Stimulated activated CD4-positive, alpha-beta T cell treated with anti-CD3 and anti-CD28 coated beads, Interleukin-12 subunit alpha, Interleukin-12 subunit beta, amount 100 ng/mL, for 24 hours (primary cell): ENCODE measurements at places on chromosomes 1 and 21.

GRCh38 chr1:185373813-185374529, 56.9 kb upstream of the IVNS1ABP start:
- DNase-seq, result no peak

- no peak for DNase-seq
Observed at GRCh38 chr1:232384171-232384883, 245.6 kb downstream of the SIPA1L2 start.

GRCh38 chr1:173865468-173866164, 2.2 kb downstream of the GAS5 start:
- no peak for DNase-seq

GRCh38 chr1:84653130-84653677, 37.1 kb downstream of the SSX2IP start:
- no peak for DNase-seq

GRCh38 chr1:114238053-114238452, 84.4 kb upstream of the SYT6 start:
- no peak for DNase-seq

GRCh38 chr1:80825067-80825466, 975.7 kb upstream of the ADGRL2 start:
- no peak for DNase-seq

DNA sequence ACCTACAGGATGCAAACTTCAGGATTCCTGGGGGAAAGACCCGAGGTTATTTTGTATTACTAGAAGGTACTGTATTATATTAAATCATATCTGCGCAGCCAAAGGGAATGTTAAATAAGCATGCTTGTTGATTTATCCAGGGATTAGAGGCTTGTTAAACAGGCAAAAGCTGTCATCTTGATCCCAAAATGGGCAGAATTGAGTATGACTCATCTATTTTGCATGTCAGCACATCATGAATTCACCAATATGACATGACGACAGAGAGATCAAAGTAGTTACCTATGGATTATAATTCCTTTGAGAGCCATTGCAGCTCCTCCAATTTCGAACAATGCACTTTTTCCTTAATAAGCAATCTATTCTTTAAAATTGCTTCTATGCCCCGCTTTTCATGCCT, 66.1 kb downstream of the TBX15 start:
- DNase-seq, result no peak

DNA sequence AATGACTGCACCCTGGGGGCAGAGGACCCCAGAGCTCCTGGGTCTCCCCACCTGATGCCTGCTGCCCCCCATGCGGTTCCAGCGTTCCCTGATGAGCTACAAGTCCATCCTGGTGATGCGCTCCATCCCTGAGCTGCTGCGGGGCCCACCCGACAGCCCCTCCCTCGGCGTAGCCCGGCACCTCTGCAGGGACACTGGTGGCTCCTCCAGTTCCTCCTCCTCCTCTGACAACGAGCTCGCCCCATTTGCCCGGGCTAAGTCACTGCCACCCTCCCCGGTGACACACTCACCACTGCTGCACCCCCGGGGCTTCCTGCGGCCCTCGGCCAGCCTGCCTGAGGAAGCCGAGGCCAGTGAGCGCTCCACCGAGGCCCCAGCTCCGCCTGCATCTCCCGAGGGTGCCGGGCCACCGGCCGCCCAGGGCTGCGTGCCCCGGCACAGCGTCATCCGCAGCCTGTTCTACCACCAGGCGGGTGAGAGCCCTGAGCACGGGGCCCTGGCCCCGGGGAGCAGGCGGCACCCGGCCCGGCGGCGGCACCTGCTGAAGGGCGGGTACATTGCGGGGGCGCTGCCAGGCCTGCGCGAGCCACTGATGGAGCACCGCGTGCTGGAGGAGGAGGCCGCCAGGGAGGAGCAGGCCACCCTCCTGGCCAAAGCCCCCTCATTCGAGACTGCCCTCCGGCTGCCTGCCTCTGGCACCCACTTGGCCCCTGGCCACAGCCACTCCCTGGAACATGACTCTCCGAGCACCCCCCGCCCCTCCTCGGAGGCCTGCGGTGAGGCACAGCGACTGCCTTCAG, 35.5 kb downstream of the TRIM11 start:
- DNase-seq, result no peak

DNA sequence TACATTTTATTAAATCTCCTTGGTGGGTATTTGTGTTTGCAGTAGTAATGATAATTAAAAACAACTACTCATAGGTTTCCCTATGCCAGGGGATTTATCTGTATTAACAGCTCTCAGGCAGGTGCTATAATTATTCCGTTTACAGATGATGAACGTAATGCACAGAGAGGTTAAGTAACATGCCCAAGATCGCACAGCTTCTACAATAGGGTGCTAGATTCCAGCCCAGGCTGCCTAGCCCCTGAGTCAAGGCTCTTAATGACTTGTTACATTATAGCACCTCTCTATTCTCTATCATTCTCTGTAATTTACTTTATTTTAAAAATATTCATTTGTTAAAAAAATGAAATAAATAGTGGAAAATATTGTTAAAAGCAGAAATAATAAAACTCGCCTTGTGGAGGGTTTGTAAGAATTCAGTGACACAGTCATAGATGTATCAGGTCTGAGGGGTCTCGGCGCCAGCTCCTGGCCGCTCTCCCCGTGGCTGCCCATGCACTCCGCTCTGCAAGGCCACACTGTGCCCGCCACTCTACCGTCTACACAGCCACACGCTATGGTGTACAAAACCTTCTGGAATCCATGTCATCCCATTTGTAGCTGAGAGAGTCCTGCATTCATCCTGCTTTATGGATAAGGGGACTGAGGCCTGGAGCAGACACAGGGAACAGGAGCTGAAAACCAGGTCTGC, 562.2 kb downstream of the MATN1 start:
- no peak for DNase-seq

DNA sequence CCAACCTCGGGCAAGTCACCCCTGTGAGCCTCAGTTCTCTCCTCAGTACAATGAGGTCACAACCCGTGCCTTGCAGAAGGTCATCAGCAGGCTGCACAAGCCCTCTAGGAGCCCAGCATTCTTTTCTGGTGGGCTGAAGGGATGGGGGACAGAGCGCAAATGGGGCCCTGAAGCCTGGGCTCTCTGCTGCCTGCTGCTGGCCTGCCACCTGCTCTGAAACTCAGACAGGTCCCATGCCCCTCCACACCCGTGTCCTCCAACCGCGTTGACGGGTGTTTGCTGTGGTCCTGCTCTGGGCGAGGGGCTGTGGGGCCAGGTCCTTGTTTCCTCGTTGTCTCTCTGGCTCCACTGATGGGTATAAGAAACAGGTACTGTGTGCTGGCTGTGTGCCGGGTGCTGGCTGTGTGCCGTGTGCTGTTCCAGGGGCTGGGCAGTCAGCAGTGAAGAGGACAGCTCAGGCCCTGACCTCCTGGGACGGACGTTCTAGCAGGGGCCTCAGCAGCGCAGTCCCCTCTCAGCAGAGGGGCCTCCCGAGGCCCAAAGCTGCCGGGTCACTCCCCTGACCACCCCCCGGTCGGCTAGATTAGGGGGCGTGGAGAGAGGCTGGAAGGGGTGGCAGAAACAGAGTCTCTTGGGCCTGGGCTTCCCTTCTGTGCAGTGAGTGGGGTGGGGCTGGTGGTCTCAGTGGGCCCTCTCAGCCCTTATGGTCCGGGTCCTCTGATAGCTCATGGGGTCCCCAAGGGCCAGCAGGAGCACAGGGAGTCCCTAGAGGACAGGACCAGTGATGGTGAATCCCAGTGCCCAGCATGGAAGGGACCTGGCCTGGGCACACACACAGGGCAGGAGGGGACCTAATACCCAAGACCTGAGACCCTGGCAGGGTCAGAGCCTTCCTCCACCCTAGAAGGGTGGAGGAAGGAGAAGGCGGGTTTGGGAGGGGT, 42.1 kb downstream of the DMRTB1 start:
- no peak for DNase-seq

- no peak for DNase-seq
Observed at GRCh38 chr1:211353562-211354212, 27.1 kb downstream of the TRAF5 start.

GRCh38 chr1:181202986-181203555, 114.6 kb downstream of the IER5 start:
- no peak for DNase-seq

DNA sequence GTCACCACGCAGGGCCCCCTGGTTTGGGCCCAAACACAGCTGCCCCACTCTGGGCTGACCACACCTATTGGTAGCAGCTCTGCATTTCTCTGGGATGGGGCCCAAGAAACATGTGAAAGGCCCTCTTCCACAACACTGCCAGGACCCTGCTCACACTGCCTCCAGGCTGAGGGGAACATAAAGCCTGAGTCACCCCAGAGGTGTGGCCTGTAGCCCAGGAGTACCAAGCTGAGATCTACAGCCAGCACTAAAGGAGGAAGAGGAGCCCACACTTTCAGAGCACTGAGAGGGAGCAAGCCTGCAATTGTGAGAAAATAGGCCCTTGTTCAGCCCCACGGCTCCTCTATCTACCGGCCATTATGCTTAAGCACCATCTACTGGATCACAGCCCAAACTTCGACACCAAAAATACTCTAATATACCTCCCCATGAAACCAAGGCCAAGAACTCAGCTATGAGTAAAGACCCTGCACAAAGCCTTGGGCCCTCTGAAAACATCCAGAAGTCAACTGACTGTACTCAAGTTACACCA, 14.4 kb upstream of the OR2T10 start:
- DNase-seq, result no peak

DNA sequence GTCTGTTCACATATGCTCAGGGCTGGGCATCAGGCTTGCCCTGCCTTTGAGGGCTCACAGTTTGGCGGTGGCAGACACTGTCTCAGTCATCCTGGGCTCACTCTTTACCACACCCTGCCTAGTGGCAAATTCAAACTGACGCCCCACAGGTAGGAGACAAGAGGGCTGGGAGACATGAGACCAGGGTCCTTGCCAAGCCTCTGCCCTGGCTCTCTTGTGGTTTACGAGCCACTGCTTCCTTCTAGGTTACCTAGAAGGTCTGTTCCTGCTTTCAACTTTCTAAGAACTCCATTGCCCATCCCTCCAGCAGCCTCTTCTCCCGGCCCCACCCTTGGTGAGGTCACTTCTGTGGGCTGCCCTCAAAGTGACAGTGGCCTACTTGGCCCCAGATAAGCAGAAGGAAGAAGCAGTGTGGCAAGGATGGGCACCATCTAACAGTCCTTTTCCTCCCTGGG, 10.5 kb downstream of the KIF21B start:
- no peak for DNase-seq

DNA sequence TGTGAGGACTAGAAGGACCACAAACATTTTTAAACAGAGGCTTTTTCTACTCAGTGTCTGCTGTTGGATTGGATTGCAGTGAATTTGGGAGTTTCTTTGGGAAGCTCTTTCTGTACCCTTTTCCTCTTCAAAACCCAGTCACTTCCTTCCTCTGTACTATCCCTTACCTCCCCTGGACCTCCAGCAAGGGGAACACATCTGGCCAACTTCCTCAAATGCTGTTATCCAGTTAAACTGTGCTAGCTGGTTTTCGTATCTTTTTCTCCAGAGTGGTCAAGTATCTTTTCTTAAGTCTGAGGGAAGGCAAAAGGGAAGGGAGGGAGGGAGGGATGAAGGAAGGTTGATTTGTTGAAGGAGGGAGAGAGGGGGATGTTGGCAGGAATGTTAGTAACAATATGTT, 99.2 kb upstream of the TNR start:
- DNase-seq, result no peak

DNA sequence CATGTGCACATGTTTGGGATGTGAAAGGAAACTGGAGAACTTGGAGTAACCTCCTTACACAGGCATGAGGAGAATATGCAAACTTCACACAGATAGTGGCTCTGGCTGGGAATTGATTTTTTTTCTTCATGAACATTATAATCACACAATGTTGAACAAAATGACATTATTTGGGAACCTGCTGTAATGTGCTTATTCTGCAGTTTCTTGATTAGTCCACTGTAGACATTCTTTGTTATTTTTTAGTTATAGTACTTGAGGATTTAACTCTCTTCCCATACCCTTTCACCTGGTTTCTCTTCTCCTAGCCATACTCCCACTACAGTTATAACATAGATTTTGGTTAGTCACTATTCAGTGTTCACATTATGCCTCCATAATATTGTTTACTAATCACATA, 68.3 kb downstream of the ATG4C start:
- no peak for DNase-seq

- no peak for DNase-seq
Observed at GRCh38 chr1:109151146-109151990, 37.5 kb downstream of the ELAPOR1 start.

GRCh38 chr1:47477595-47478080, 39.8 kb downstream of the FOXD2 start:
- no peak for DNase-seq

DNA sequence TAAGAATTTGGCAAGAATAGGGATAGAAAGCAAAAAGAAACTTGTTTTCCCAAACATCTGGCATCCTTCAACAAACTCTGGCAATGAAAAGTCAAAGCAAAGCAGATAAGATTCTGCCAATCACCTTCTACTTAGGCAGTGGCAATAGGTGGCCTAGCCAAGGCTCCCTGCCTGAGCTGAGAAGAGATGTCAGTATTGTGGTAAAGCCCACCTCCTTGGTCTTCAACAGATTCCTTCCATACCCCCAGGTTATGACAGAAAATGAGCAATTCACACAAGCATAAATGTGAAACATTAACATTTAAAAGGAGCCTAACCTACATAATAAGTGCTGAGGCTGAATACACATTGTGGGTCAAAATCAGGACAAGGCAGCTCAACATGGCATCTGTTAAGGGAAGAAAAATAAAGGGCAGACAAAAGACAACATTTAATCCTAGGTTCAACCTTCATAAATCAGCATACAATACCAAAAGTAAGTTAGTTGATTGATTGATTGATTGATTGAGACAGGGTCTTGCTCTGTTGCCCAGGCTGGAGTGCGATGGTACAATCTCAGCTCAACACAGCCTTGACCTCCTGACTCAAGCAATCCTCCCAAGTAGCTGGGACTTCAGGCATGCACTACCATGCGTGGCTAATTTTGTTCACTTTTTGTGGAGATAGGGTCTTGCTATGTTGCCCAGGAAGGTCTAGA, 123.1 kb downstream of the AKT3 start:
- DNase-seq, result no peak

- DNase-seq, result no peak
Observed at GRCh38 chr1:64203420-64203819, at the start of gene UBE2U. UBE2U (plus strand) TSS chr1:64203623; CDS start chr1:64204051, 428 bp downstream.

GRCh38 chr21:43027846-43028731, 47.5 kb downstream of the CBS start:
- DNase-seq, result no peak

- DNase-seq, result no peak
Observed at GRCh38 chr1:119549719-119550132, 42.7 kb downstream of the HSD3B1 start.

- DNase-seq, result no peak
Observed at GRCh38 chr1:183909672-183910071, 104.8 kb downstream of the RGL1 start.
